ENCODE measurements at places on chromosomes 1 and 21. TPM values are rescaled to one million over a fixed set of nuclear protein-coding genes. Genes with fewer than 3 reads are reported as not detected.

TNFRSF14 gene
- 2.8 TPM for total RNA-seq

C4BPA gene
- not detected for total RNA-seq

LEMD1 gene
- total RNA-seq = 11.0 TPM

FALEC gene
- total RNA-seq = 1.9 TPM

KCNT2 gene
- total RNA-seq = 49.8 TPM

MTARC1 gene
- 18.8 TPM for total RNA-seq

ZNF695 gene
- total RNA-seq = 11.9 TPM

TRIM67 gene
- 61.7 TPM for total RNA-seq

FMOD gene
- total RNA-seq = not detected

IQGAP3 gene
- 5.9 TPM for total RNA-seq

LCE1E gene
- total RNA-seq = not detected

TNFRSF4 gene
- total RNA-seq = not detected

TMEM240 gene
- 20.3 TPM for total RNA-seq

PPM1J gene
- 3.4 TPM for total RNA-seq

GJA8 gene
- total RNA-seq = not detected

DCDC2B gene
- total RNA-seq = not detected

CYP4A22 gene
- not detected for total RNA-seq

RXFP4 gene
- total RNA-seq = not detected

NID1 gene
- total RNA-seq = 12.2 TPM

CLDN8 gene
- not detected for total RNA-seq

FCMR gene
- total RNA-seq = not detected

MSH4 gene
- 1.9 TPM for total RNA-seq

TRIM17 gene
- total RNA-seq = 2.2 TPM

CELA2A gene
- total RNA-seq = not detected

VHLL gene
- 1.3 TPM for total RNA-seq

KRTAP12-2 gene
- not detected for total RNA-seq

All from parietal lobe (tissue), 2 donors.